ENCODE measurements at places on chromosomes 3 and 15.

- DNase-seq = peak; percentile 76
Measured at GRCh38 chr15:64046421-64047153, at the start of gene DAPK2. DAPK2 (minus strand) TSS chr15:64046485; CDS start chr15:64040261, 6,224 bp downstream.

DNA sequence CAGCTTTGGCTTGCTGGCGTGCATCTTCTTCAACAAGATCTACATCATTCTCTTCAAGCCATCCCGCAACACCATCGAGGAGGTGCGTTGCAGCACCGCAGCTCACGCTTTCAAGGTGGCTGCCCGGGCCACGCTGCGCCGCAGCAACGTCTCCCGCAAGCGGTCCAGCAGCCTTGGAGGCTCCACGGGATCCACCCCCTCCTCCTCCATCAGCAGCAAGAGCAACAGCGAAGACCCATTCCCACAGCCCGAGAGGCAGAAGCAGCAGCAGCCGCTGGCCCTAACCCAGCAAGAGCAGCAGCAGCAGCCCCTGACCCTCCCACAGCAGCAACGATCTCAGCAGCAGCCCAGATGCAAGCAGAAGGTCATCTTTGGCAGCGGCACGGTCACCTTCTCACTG lies 40.6 kb upstream of the CSTA start:
- no peak for DNase-seq

- DNase-seq = no peak
Measured at GRCh38 chr3:56938530-56938929, 121.9 kb upstream of the SPATA12 start.

DNA sequence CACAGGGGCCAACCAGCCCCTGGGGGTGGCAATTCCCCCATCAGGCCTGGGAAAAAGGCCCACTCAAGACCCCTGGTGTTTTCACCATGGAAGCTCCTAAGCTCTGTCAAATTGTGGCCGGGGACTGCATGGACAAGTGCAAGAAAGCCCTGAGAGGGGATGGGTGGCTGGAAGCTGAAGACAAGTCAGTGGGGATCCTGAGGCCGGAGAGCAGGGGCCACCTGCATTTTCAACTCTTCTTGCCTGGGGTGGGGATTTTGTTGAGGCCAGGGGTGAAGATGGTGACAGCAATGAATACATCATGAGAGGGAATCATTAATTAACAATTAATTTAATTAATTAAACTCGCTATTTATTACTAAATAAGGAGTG lies 33.9 kb downstream of the FEM1B start:
- DNase-seq = no peak

DNA sequence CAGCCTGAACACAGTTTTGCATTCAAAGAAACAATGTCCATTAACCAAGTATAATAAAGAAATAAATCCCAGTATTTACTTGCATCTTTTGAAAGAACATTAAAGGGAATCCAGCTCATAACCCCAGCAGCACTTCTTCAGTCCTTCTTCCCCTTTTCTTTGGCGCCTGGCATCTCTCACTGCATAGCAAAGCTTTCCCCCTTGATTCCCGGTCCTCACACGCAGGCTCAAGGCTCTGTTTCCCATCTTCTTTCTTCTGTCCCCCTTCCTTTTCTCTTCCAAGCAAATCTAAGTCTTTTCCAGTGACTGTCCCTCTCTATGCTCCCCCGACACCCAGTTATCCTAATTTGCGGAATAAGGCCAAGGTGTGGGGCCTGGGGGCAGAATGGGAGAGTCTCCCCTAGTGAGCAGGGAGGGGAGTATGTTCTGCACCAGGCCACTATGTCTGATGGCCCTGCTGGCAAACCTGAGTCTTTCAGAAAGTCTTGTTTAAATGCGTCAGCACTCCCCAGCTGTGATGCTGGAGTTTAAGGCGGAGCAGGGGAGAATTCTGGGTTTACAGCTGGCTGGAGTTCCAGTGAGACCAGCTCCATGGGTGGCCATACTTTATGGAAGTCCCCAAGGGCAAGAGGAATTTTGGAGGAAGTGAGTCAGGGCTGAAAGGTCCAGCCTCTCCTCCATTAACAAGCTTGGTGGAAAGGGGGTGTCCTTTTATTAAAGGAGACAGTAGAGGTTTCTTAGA lies 42.1 kb downstream of the GOLGA6A start:
- peak; percentile 100 for DNase-seq

- no peak for DNase-seq
Measured at GRCh38 chr15:77864211-77865105, 213.1 kb downstream of the TBC1D2B start.

- DNase-seq = peak; percentile 22
Measured at GRCh38 chr3:18393906-18394305, 31.2 kb downstream of the SATB1 start.

DNA sequence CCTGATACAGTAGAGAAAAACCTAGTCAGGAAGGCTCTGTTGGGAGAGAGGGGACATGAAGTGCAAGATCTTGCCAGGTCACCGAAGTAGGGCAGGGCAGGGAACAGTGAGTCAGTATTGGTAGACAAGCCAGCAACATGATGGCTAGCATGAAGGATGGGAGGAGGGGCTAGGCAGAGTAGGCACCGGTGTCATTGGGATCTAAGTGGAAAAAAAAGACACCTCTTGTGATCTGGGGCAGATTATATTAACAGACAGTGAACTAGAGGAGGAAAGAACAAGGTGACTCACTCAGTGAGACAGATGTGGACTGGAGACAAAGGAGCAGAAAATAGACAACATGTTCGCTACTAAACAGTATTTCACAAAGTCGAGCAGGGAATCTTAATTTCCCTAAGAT lies 149.2 kb upstream of the SLC24A5 start:
- DNase-seq = no peak

GRCh38 chr15:96285305-96285704 lies 45.2 kb upstream of the NR2F2 start:
- DNase-seq = peak; percentile 96

DNA sequence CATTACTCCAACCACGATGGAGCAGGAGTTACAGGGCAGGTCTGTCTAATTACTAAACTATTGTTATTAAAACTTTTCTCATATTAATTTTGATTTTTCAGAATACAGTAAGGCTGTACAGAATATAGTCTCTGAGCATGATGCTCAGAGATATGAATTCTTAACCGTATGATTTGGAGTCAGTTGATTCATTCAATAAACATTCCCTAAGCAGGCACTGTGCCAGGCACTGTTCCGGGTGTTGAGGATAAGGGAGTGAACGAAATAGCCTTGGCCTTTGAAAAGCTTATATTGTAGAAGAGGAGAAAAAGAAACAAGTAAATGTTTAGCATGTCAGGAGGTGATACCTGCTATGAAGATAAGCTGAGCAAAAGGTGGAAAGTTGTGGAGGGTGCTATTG lies 187.3 kb downstream of the KCNAB1 start:
- peak; percentile 74 for DNase-seq

- peak; percentile 21 for DNase-seq
Measured at GRCh38 chr15:77836121-77836692, 203.5 kb upstream of the LINGO1 start.

DNA sequence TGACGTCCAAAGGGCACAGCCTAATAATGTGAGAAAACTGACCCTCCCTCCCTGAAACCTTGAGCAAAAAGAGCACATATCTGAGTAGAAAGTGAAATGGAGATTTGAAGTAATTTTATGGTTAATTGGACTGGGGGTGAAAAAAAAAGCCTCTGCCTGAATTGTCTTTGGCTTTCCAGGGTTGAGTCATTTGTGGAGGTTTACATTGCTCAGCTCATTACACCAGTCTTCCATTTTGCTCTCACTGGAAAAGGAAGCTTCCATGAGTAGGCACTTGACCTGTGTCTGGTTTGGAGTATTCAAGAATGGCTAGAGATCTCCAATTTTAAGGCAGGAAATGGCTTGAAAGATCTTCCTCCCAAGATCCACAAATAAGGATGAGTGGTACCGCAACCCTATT lies 273.9 kb downstream of the PDCD6IP start:
- DNase-seq = no peak

DNA sequence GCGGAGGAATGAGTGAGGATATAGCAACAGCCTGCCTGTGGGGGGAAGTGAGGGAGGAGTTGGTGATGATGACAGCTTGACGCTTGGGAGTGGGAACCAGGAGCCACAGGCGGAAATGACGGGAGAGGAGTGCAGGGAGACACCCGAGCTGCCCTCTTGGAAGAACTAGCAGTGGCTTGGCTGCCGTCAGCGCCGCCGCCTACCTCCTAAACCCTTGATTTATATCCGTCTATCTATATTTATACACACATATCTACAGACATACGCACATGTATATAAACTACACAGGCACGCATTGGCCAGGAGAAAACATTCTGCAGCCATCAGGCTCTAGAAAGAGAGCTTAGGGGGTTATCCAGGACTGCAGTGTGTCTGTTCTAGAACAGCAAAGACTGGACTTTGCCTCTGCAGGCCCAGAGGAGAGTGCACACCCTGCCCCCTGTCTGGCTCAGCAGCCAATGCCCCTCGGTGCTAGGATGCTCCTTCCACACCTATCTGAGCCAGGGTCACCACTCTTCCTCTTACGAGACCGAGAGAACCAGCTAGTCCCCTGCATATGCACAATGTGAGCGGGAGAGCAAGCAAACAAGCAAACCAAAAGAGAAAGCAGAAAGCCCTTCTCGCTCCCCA lies 45.3 kb upstream of the MAGEF1 start:
- DNase-seq = peak; percentile 90

DNA sequence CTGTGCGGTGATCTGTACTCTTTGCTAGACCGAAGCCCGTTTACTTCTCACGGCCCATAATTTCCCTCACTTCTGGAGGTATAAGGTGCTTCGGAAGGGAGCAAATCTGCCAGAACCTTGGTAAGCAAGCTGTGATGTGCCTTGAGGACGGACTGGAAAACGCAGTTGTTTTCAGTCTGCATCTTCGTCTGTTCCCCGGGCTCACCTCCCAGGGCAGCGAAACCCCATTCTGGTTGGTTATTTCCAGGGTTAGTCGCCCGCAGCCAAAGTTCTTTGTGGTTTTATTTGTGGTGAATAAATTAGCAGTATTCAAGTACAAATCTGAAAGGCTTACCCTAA lies 401 bp downstream of the RAMAC start:
- DNase-seq = peak; percentile 6

DNA sequence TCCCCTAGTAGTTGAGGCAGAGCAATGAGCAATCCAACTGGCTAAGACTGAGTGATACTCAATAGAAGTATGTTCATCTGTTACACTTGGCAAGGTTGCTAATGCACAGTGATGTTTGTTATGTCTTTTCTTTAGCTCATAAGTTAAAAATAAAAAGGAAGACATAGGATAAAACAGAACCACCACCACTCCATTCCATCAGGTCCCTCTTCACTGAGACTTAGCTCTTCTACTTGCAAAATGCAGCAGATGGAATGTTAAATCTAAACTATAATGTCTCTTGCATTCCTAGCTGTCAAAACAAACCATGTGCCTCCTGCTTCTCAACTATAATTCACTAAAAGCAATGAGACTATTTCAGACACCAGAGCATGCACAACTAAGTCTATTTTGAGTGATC lies 265.6 kb upstream of the UBE2E2 start:
- DNase-seq = peak; percentile 32

- no peak for DNase-seq
Measured at GRCh38 chr3:65635657-65636056, 403.1 kb downstream of the MAGI1 start.

GRCh38 chr3:29934751-29935150 lies 653.9 kb downstream of the RBMS3 start:
- no peak for DNase-seq

DNA sequence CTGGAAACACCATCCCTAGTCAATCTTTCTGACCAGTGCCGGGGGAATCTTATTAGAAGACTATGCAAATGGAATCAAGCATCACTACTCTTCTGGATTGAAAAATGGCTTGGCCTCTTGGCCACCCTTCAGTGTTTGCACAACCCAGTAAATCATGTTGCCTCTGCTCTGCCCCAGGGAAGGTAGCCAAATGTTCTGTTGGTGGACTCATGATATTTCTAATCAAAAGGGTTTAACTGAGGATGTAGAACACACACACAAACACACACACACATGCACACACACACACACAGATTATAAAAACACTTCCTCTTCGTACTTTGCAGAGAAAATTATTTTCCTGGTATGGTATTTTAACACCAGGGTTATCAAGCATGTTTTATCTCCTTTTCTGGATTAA lies 7.9 kb downstream of the RBP2 start:
- no peak for DNase-seq

- DNase-seq = peak; percentile 56
Measured at GRCh38 chr3:21562243-21562642, 188.8 kb downstream of the ZNF385D start.

GRCh38 chr3:149277331-149277813 lies 55.7 kb upstream of the CP start:
- peak; percentile 81 for DNase-seq

GRCh38 chr3:189900578-189900977 lies 220.1 kb downstream of the P3H2 start:
- no peak for DNase-seq

GRCh38 chr3:105579439-105579838 lies 212.7 kb downstream of the ALCAM start:
- DNase-seq = peak; percentile 31

GRCh38 chr3:141878817-141879216 lies 2.4 kb downstream of the ATP1B3 start:
- peak; percentile 70 for DNase-seq

- peak; percentile 45 for DNase-seq
Measured at GRCh38 chr3:11138371-11138770, 15.9 kb upstream of the HRH1 start.

- DNase-seq = no peak
Measured at GRCh38 chr15:62107571-62108121, 40.9 kb downstream of the C2CD4A start.

DNA sequence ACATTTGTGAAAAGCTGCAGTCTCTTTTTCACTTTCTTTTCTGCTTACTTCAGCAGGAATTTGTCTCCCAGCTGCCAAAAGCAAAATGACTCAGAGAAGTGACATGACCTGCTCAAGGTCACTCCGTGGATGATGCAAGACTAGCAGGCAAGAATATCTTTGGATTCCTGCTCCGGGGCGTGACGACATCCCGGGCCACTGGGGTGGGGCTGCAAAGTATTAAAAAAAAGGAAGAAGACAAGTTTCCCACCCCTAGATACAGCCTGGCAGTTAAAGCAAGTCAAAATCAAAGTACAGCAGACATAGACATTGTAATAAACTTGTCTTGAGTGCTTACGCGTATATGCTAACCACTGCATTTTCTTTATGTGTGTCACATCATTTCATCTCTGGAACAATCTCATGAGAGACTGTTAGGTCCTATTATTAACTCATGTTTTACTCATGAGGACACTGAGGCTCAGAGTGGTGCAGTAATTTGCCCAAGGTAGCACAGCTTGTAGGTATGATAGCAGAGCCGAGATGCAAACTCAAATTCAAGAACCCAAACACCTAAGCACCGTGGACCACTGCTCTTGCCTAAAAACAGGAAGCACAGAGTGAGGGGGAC lies 485.2 kb upstream of the PROK2 start:
- peak; percentile 96 for DNase-seq

- DNase-seq = peak; percentile 78
Measured at GRCh38 chr15:79431636-79432344, at the start of gene MINAR1. MINAR1 (plus strand) TSS chr15:79432336; CDS start chr15:79456148, 23,812 bp downstream.

GRCh38 chr15:34795267-34796081 lies at the start of gene ACTC1:
ACTC1 (minus strand) TSS chr15:34795549; CDS start chr15:34794808, 741 bp downstream.
- peak; percentile 33 for DNase-seq

DNA sequence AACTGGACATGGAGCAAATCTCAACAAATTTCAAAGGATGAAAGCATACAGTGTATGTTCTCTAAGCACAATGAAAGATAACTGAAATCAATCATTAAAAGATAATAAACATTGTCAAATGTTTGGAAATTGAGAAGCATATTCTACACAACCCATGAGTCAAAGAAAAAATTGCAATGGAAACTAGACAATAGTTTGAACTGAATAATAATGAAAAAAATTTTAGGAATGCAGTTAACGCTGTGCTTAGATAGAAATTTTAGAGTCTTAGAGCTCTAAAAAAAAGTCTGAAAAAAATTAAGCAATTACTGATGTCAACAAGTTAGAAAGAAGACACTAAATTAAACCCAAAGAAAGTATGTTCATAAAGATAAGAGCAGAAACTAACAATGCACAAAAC lies 15.5 kb downstream of the RABL3 start:
- DNase-seq = peak; percentile 11
